ENCODE measurements at places on chromosomes 11 and 22.

GRCh38 chr11:72639502-72640375 is 34.5 kb downstream of the PDE2A start:
- DNase-seq: no peak

GRCh38 chr11:58900479-58901420 is 38.5 kb upstream of the GLYATL1 start:
- DNase-seq: no peak

DNA sequence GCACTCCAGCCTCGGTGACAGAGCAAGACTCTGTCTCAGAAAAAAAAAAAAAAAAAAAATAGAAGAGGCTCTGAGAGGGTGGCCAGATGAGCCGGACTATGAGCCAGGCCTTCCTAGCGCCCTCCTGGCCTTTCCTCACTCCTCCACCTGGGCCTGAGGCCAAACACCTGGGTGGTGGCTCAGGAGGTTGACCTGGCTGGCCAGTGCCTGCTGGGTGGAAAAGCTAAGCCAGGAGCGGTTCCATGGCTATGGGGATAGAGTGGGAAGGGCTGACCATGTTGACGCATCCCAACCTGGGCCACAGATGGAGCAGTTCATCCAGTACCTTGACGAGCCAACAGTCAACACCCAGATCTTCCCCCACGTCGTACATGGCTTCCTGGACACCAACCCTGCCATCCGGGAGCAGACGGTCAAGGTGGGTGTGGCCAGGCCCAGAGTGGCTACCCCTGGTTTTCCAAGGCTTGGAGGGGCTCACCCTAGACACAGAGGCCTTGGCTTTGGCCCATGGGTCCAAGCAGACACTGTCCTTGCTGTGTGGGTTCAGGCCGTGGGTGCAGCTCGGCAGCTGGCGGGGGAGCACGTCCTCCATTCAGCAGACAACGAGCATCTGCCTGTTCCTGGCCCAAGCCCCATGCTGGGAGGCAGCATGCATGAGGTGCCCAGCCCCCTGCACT is 7.6 kb downstream of the SCYL1 start:
- no peak for DNase-seq

GRCh38 chr11:91857179-91857578 is 367.4 kb upstream of the FAT3 start:
- DNase-seq: no peak

DNA sequence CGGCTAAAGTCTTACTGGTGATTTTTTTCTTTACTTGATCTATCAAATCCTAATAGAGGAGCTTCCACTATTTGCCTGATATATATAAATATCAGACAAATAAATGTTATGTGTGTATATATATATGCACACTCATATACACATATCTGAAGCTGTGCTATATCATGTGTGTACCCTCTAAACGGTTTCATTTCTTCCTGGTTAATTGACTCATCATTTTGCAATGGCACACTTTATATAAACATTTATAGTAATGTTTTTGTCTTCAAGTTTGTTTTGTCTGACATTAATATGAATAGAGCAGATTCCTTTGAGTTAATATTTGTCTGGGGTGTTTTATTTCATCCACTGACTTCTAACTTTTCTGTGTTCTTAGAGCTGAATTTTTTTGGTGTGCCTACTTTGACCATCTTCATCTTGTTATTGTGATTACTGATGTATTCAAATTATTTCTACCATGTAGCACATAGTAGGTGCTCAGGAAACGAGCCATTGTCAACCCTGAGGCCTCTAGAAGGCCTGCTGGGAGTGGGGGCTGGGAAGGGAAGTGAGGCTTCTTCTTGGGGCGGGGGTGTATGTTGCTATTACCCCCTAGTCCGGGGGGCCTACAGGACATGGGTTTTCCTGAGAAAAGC is 82.6 kb downstream of the LRRC32 start:
- DNase-seq: no peak

DNA sequence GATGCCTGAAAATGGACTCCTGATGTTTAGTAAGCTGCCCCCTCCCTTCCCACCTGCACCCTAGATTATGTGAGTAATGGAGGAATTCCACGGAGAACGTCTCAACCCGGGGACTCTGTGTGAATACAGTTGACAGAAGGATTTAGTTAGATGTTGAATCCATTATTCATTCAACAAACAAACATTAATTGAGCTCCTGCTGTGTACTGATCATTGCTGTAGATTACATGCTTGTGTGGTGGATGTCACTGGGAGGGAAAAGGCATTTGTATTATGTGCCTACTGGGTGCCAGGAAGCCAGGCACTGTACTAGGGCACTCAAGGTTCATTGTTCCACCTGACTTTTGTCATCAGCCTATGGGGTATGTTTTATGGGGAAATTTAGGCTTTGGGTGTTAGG is 22.9 kb upstream of the CRYBB3 start:
- DNase-seq: no peak

DNA sequence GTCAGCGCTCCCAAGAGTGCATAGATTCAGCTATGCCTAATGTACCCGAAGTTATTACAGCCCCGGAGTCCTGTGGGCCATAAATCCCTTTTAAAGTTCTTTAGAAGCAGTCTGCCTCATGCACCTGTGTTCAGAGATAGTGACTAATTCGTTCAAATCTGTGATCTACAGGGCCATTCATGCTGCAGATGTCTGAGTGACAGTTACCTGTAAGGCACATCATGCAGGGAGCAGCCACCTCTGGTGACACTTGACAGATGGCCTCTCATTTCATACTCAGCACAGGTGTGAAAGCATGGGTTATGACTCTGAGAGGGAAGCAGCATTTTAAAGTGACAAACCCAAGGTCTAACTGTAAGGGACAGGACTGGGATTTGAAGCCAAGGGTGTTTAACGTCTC is 2.4 kb upstream of the E2F8 start:
- no peak for DNase-seq

DNA sequence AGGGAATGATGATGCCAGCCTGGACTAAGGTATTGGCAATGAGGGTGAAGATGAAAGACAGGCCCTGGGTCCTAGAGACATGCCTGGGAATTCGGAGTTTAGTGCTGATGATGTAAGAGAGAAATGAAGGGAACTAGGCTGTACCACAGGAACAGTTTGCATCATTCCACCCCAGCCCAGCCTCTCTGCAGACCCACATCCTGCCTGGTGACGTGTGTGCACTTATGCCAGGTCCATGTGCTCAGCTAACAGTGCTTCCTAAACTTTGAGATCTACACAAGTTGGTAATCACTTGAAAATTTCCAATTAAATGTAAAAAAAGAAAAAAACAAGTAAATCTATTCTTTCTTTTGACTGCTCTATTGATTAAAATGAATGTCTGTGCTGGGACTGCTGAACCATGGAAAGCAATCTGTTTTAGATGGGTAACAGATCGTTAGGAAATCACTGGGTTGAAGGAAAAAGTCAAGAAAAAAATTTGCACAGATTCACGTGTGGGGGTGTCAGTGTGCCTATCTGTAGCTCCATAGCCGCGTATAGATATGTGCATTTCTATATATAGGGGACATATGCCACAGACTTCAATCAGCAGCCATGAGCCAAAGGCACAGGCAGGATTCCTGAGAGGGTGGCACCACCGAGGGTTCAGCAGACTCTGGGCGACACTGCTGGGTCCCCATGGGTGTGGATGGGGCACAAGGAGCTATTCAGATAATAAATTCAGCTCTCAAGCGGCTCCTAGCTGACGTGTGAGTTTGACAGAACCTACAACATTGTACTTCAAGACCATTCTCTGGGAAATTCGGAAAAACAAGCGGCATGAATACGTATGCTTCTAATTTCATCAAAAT is 131.1 kb upstream of the OPCML start:
- no peak for DNase-seq

DNA sequence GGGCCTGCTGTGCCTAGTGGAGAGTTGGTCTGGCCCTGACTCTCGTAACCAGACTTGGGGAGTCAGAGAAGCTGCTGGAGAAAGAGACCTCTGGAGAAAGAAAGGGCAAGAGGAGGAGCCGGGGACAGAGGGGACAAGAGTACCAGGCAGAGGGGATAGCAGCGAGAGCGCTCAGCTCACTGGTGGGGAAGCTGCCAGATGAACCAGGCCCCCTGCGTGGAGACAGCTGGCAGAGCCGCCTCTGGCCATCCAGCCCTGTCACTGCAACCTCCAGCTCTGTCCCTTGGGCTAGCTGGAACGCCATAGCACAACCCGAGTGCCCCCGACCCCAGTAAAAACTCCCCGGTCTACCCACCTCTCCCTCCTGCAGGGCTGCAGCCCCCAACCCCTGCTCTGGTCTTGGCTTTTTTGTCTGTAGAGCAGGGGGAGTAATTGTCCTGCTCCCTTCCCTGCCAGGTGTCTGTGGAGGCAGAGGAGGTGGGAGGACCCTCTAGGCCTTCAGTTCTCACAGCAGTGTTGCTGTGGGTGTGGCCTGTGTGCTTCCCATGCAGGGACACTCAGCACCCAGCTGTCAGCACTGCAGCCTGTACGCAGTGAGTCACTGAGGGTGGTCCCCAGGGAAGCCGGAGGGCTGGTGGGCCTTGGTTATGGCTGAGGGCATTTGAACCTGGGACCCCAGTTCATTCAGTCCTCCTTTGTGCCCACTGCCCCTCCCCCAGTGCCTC is 4.8 kb upstream of the SUN2 start:
- no peak for DNase-seq

GRCh38 chr11:22407921-22408320 is 69.7 kb downstream of the SLC17A6 start:
- DNase-seq: no peak

- DNase-seq: no peak
Measured at GRCh38 chr11:12599408-12600143, 74.6 kb upstream of the TEAD1 start.

- no peak for DNase-seq
Measured at GRCh38 chr11:9490376-9490775, 29.6 kb downstream of the ZNF143 start.

GRCh38 chr11:113477321-113477720 is 2.1 kb upstream of the DRD2 start:
- DNase-seq: no peak

DNA sequence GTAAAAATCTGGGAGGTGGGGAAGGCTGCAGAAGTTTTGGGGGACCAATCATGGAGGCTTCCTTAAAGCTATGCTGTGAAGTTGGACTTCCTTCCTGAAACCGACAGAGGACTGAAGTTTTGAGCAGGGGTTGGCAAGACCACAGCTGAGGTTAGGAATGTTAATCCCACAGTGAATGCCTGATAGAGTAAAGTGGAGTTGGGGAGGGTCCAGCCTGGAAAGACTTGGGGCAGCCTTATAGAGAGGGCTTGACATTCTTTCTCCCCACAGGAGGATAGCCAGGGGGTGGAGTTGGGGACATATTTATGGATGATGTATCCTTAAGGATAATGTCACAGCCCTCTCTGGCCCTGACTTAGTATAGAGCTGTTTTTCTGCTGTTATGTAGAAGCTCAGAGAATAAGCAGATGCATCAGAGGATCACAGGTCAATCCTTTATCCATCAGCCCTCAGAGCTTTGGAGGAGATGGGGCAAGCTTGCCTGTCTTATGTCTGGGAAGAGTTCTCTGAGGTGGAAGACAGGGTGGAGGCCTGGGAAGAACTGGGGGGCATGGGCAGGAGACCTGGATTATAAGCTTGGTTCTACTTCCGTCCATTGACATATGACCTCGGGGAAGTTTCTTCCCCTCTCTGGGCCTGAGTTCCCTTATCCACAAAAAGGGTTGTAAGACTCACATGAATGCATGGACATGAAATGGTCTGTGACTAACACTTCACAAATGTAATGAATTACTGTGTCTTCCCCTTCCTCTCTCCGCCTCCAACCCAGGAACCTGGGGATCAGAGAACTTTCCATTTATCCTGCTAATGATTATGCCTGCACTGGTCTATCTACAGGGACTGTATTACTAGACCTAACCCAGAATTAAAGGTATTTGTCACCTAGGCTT is 317.8 kb downstream of the MIAT start:
- no peak for DNase-seq

- no peak for DNase-seq
Measured at GRCh38 chr22:42548597-42549330, 5.0 kb upstream of the SERHL2 start.

- no peak for DNase-seq
Measured at GRCh38 chr11:1502954-1503707, 16.6 kb upstream of the MOB2 start.

DNA sequence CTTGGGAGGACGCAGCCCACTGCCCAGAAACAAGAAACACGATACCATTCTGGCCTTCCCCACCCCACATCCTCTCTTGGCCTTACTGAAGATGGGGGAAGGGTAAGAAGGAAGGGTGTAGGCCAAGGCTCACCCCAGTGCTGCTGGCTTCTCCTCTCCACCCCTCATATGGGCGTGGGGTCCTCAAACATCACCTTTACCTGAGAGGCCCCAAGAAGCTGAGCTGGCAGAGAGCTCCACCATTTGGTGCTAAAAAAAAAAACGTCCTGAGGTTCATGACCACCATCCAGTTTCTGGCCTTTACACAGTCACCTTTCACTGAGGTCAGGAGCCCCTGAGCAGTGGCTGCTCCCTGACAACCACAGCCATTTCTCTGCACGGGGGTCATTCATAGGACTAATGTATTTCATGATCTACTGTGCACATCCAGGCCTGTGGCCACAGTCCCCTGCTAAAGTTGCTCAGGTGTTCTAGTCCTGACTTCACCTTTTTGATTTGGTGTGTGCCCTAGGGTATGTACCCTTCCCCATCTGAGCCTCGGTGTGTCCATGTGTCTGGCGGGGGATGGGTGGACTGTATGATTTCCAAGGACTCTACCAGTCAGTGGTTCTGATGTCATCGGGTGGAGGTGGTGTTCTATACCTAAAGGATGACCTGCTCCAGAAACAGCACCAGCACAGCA is 15.1 kb downstream of the RHOG start:
- DNase-seq: no peak

GRCh38 chr11:18566406-18566805 is 22.1 kb downstream of the UEVLD start:
- no peak for DNase-seq

DNA sequence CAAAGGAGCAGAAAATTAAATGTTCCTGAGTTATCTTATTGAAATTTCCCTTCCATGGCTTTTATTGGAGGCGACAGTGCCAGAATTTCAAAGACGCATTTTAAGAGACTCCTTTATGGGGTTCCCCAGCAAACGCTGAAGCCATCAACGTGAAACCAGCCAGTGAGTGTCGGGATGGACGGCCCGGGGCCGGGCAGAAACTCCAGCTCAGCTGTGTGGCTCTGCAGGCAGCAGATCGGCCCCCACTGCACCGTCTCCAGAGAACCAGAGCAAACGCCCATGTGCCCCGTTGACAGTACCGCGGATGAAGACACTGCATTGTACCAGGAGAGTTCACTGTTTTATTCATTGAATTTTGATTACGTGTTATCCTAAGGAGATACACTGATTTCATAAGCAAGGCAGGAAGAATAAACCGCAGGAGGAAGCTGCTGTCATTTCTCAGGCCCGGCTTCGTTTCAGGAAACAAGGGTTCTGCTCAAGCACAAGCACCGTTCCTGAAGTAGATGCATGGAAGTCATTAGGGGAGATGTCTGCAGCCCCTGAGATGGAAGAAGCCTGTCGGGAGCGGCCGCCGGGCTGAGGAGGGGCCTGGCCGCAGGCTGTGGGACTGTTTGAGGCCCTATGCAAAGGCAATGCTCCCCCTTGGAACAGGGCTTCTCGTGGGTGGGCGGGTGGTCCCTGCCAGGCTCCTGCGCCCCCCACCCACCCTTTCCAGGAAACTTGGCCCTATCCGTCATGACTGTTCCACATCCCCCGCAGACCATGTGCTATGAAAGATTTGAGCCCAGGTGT is 639.7 kb downstream of the TBC1D22A start:
- no peak for DNase-seq
